ENCODE measurements at places on chromosomes 6 and 20.

- no peak for DNase-seq
Observed at GRCh38 chr6:147977851-147978465, 364.7 kb upstream of the SASH1 start.

DNA sequence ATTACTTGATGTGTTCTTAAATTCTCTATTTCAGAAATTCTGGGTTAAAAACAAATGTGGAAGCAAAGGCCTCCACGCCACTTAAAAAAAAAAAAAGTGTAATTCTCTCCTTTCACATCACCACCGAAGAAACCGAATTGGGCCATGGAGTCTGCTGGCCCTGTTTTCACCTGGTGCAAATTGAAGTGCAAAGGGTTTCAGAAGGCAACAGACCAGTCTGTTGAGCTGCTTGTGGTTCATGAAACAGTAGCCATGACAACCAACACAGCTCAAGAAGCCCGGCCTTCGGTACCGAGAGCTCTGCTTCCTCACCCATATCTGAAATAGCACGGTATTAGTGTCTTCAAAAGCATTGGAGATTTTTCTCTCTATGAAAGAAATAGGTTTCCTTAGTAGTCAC lies 63.1 kb downstream of the GMPR start:
- no peak for DNase-seq

GRCh38 chr6:168741305-168741704 lies 300.3 kb downstream of the SMOC2 start:
- no peak for DNase-seq

GRCh38 chr6:72712910-72713309 lies 91.0 kb downstream of the KCNQ5 start:
- DNase-seq = no peak

- peak; percentile 9 for DNase-seq
Observed at GRCh38 chr6:104789770-104790190, 69.9 kb downstream of the HACE1 start.

DNA sequence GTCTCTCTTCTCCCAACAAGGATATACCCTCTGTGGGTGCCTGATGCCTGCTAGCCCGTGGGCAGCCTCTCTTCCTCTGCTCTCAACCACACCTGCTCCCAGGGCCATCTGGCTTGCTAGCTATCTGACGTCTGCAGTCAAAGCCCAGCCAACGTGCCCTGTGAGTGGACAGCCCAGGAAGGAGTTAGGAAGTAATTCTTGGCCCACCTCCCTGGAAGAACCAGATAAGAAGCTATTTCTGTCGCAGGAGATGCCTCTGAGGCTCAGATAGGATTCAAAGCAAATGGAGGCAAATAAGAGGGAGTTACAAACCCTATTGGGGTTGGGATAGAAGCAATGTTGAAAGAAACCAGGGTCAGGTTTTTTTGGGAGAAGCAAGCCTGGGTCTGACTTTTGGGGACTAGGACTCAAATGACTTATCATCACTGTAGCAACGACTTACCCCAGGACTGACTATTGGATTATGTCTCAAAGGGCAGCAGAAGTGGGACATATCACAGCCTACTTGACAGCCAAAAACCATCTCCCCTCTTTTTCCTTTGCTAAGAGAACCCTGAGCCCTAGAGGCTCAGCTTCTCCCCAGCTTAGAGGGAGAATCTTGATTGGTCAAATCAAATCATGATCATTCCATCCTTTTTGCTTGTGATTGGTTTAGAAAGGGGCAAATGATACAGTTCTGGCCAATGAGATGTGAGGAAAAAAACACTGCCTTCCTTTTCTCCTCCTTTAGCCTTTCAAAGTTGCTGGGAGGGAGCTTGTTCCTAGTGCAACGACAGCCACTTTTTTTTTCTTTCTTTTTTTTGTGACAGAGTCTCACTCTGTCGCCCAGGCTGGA lies 18.0 kb upstream of the CDK5RAP1 start:
- no peak for DNase-seq

- DNase-seq = no peak
Observed at GRCh38 chr6:5246141-5247097, 14.3 kb downstream of the LYRM4 start.
